ENCODE measurements at places on chromosomes 3 and 15.

GRCh38 chr15:25787381-25787780 lies 75.7 kb downstream of the ATP10A start:
- DNase-seq = no peak

- no peak for DNase-seq
Observed at GRCh38 chr3:87856126-87856525, 202.7 kb downstream of the CGGBP1 start.

GRCh38 chr3:59127071-59127470 lies 77.2 kb upstream of the CFAP20DC start:
- no peak for DNase-seq

- DNase-seq = no peak
Observed at GRCh38 chr15:86157606-86158293, 78.1 kb downstream of the AGBL1 start.

GRCh38 chr3:132509096-132509495 lies 88.0 kb upstream of the ACKR4 start:
- DNase-seq = no peak

Measured in NCI-H1092 (cell line).